ENCODE measurements at places on chromosomes 2 and 18.

DNA sequence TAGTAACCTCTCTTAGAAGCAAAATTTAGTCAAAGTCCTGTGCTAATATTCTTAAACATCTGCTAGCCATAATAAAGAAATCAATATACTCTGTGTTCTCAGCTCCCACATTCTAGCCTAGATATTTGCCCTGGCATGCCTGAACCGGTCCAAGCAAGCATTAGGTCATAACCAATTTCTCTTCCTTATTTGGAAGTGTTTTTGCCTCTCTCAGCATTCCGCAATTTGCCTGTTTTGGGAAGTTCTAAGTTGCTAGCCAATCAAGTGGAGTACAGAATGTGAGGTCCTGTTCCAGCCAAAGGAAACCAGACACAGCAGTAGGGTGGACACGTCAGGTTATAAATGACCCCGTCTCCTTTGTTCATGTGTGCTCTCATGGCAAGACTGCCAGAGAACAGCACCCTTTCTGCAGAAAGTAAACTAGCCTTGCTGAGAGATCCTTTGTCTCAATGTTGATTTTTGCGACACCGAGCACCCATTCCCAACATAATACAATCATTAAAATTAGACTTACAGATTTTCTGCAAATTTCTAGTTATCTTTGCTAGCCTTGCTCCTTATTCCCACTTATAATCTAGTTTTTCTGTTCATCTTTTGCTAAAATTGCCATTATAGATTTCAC, 13.0 kb upstream of the SULT1C4 start:
- DNase-seq, result no peak

- DNase-seq, result no peak
Observed at GRCh38 chr18:6374340-6374739, 40.4 kb downstream of the L3MBTL4 start.

GRCh38 chr2:603869-604268, 73.3 kb downstream of the TMEM18 start:
- no peak for DNase-seq

- no peak for DNase-seq
Observed at GRCh38 chr2:59752071-59752470, 801.4 kb downstream of the BCL11A start.

GRCh38 chr2:16620590-16620989, 45.0 kb downstream of the CYRIA start:
- DNase-seq, result no peak

DNA sequence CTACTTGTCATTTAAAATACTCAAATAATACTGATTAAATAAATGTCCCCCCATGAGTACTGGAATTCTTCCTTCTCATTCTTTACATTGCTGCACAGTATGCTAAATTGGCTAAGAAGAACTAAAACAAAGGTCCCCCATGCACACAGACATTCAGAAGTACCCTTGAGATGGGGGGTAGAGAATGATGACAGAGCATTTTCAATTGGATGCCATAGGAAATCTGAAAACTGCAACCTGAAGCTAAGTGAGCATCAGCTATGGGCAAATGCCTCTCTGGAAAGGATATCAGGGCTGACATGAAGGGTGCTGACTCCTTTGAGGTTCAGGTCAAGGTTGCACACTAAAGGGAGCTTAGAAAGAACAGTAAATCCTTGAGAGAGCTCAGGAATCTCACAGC, 10.1 kb upstream of the TNFAIP6 start:
- DNase-seq, result no peak

DNA sequence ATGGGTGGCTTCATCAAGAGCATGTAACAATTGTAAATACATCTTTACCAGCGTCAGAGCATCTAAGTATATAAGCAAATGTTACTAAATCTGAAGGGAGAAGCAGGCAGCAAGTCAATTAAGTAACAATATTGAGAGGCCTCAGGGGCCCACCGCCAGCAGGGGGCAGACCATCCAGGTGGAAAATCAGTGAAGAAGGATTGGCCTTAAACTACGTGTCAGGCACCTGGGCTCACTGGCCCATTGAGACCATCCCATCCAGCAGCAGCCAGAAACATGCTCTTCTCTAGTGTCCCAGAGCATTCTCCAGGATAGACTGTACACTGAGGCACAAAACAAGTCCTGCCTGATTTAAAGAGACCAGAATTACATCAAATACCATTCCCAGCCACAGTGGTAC, 96.2 kb upstream of the SNTG2 start:
- no peak for DNase-seq

DNA sequence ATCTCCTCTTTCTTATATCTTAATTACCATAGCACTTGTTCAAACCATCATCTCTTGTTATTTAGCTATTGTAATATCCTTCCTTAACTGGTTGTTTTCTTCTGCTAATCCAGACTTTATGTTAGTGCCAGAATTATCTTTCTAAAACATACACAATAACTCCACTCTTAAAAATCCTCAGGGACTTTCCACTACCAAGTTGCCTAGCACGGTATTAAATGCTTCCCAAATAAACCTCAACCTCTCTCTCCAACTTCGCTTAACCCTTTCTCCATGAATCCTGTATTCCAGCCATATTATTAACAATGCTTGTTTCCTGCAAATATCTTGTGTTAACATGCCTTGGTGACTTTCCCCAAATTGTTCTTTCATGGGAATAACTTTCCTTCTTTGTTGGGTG, 84.5 kb downstream of the FAM228A start:
- no peak for DNase-seq

DNA sequence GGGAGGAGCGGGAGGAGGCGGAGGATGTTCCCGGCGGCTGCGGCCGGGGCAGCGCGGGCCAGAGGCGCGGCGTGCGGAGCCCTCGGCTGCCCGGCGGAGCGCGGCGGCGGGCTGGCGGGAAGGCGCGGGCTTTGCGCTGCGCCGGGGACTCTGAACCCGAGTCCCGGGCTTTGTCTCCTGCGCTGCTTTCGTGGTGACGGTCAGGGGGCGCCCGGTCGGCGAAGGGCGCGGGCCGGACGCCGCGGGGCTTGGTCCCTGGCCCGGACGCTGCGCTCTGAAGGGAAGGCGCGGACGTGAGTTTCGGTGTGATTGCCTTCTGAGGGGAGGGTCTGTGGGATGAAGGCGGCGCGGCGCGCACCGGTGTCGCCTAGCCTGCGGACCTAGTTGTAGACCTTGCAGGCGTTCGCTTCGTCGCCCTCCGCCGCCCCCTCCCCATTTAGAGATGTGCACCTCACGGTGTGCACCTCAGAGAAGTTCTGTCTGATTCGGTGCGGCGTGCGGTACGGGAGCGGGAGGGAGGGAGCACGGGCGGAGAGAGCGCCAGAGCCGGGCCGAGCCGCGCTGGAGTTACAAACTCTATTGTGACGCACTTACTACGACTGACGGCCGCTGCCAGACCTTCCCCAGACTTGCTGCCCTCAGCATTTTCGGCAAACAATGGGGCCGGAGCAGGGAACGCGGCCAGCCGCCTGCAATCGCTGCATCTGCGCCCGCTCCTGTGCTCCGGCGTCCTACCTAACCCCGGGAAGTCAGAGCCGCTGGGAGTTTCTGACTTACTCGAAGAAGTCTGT, 2.1 kb downstream of the BCL2L11 start:
- DNase-seq, result no peak

GRCh38 chr2:7044253-7045250, 127.3 kb downstream of the RNF144A start:
- no peak for DNase-seq

GRCh38 chr2:113167115-113167932, 6.4 kb upstream of the PSD4 start:
- DNase-seq, result no peak

- no peak for DNase-seq
Observed at GRCh38 chr2:188303363-188304031, 11.8 kb downstream of the GULP1 start.

DNA sequence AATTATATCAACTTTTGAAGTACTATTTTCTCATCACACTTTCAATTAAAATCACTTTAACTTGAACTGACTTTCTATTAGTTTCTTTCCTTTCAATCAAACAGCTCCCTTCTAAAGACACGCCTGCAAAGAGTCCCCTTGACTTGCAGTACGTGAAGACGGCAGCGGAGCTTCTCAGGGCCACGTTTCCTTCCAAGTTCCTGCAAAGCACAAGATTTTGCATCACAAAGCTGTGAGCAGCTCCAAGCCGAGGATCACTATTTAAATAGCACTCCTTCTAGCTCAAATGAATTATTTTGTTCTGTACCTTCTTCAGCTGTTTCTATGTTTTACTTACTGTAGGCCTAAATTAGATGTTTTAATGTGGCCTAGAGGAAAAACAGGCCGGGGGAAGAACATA, 30.8 kb downstream of the SH3YL1 start:
- no peak for DNase-seq

GRCh38 chr18:9105420-9105819, 2.9 kb downstream of the NDUFV2 start:
- DNase-seq, result no peak

DNA sequence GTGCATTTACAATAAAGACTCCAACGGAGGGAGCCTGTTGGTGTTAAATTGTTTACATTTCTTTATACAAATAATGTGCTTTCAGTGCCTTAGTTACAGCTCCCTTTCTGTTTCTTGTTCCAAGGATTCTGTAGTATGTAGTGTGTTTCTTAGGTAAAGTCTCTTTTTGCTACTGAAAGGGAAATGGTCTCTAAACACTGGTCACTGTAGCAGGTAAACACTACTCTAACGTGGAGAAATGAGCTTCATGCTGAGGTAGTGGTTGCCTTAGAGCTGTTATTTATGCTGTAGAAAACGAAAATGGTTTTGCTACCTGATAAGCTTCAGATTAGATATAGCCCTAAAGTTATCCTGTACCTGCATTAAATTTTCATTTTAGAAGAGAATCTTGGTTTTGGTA, 163.6 kb downstream of the CAPN13 start:
- no peak for DNase-seq

GRCh38 chr2:74457549-74458131, 598 bp upstream of the WBP1 start:
- DNase-seq, result no peak

DNA sequence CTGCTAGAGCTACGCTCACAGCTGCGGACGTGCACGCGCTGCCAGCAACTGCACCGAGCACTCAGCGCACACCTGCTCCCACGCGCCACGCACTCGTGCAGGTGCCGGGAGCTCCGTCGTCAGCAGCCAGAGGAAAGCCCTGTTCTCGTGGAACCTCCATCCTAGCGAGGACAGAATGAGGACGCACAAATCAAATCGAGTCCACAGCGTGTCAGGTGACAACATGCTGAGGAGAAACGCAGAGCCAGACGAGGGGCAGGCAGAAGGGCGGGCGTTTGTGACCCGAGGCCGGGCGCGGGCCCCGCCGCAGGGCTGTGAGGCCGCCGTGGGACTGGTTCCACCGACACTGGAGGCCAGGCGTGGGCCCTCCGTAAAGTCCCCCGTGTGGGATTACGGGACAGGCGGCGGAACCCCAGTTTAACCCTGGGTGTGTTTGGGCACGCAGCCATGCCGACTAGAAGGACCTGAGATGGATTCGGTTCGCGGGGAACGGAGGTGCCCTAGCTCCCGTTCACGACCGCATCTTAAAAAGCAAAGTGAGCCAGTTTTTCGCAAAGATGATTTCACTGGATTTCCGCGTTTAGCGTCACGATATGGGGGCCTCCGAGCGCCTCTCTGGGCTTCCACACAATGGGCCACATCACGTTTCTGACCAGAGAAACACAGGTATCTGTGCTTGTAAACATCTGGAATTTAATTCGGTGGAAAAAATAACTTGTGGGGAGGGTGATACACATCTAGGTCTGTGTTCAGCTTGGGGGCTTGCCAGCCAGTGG, 26.9 kb upstream of the ALKAL2 start:
- DNase-seq, result no peak

GRCh38 chr18:40956213-40956612, 998.8 kb upstream of the PIK3C3 start:
- DNase-seq, result no peak

DNA sequence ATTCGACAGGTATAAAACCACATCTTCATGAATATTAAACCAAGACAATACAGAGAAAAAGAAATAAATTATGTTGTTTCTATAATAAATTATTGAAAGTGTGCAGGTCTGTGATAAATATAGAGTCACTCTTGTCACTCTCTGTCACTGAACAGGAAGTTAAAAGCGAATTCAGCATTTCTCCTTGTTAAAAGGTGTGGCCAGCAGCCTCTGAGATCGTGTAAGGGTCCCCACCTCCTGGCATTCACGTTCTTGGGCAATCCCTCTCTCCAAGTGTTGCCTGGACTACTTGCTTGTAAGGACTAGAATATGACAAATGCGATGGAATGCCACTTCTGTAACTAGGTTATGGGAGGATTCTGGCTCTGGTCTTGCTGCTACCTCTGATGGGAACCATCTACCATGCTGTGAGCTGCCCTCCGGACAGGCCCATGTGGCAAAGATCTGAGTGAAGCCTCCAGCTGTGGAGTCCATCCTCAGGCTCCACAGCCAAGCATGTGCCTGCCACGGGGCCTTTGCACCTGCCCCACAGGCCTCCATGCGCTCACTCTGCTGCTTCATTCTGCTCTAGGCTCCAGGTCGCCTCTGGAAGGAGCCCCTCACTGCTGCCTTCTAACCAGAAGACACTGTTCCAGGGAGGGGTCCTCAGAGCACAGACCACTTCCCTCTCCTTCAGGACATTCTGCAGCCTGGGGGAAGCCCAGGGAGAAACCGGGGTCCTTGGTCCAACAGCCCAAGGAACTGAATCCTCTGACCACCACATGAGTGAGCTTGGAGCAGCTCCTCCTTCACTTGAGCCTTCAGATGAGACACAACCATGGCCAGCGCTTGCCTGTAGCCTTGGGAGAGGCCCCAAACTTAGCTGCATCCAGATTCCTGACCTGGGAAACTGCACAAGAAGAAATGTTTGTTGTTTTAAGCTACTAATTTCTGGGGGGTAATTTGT, 202.9 kb upstream of the HDAC4 start:
- DNase-seq, result no peak

DNA sequence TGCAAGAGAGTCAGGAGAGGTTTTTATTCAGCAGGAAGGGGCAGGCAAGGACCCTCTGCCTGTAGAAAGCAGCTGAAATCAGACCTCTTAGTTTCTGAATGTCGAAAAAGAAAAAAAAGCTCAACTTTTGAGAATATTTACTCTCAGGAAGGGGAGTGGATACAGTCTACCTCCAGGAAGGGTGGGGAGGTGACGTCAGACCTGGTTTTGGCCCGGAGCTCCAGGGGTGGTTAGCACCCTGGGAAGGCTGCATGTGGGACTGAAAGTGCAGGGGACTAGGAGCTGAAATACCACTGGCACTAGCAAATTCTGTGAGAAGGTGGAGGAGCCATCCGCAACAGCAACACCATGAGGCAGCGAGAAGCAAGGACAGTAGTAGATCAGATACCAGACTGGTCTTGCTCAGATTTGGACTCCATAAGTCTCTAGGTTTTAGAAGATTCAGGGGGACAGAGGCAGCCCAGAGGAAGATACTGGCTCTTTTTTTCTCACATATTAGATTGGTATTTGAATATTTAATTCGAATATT, 19.8 kb downstream of the MC2R start:
- no peak for DNase-seq

DNA sequence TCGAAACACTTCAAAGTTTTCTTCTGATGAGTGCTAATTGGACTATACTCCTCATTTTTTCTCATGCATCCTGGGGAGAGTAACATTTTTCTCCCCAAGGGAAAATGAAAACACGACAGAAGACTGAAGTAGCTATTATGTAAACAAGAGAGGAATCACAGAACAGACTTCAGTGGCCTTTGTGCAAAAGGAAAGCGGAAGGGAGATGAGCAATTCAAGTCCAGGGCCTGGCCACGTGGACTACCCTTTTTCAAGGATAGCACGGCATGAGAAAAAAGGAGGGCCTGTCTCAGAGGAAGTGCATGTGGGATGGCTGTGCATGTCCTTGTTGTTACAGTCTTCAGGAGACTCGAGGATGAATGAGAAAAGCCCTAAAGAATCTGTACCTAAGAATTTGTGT, 43.8 kb upstream of the KCNE4 start:
- DNase-seq, result no peak

GRCh38 chr2:42828487-42829425, 36.4 kb upstream of the HAAO start:
- DNase-seq, result no peak
